ENCODE measurements at places on chromosomes 16 and 17.

GRCh38 chr17:6677158-6677831, 25.7 kb downstream of the C17orf100 start:
- DNase-seq = no peak

GRCh38 chr17:38883592-38884526, 14.0 kb downstream of the LASP1 start:
- no peak for DNase-seq

- no peak for DNase-seq
Measured at GRCh38 chr16:88068476-88069396, 117.5 kb downstream of the BANP start.

GRCh38 chr16:70576431-70577255, 53.0 kb downstream of the SF3B3 start:
- DNase-seq = no peak

GRCh38 chr17:45223539-45224528, 2.1 kb downstream of the FMNL1 start:
- no peak for DNase-seq

GRCh38 chr16:14576069-14576468, 54.0 kb downstream of the PARN start:
- no peak for DNase-seq

DNA sequence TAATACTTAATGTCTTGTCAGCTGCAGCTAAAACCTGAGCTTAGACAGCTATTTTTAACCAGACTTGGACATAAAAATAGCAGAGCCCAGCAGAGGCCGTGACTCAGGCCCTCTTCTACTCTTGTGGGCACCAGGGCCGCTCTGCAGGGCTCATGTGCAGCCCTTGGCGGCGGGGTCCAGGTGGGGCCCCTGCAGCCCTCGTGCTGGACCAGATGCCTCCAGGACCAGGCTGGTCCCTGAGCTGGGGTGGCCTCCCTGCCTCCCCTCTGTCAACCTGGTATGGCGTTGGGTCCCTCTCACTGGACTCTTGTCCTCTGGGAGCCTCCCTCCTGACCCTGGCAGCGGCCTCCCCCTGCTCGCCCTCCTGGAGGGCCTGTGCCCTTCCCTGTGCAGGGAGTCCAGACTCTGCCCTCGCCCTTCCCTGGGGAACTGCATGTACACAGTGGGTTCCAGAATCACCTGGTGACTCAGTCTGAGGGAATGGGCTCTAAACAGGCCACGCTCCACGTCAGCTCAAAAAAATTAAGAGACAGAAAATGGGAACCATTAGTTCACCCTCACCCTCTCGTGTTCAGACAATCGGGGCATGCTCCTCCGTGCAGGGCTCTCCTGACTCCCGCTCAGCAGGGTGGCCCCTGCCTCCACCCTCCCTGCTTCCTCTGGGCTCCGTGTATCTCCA, 9.7 kb downstream of the CDK5R1 start:
- no peak for DNase-seq

GRCh38 chr17:38921756-38922411, 3.5 kb upstream of the LASP1NB start:
- DNase-seq = no peak

- DNase-seq = no peak
Measured at GRCh38 chr17:50184064-50184463, 17.4 kb downstream of the COL1A1 start.

DNA sequence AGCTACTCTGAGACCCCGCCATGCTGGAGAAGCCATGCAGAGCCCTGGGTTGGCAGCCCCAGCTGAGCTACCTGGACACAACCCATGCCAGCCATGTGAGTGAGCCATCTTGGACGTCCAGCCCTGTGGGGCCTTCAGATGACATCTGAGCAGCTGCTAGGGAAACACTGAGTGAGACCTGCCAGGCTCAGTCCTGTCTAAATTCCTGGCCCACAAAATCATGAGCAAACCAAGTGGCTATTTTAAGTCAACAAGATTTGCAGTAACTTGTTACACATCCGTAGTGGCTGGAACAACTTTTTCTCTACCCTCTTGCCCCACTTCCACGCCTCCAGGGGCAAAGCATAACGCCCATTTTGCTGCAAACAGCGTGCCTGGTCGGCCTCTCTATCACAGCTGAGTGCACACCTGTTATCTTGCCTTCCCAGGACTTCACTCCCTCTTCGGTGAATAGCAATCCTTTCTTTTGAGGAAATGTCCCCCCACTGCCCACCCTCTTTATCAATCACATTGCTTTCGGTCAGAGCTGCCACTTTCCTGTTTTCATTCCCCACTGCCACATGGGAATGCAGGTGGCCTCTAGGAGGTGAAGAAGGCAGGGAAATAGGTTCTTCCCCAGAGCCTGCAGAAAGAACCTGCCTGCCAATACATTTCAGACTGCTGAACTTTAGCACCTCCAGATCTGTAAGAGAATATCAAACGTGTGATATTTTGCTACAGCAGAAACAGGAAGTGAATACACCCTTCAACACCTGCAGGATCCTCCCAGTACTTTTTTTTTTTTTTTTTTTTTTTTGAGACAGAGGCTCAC, 7.4 kb upstream of the SCIMP start:
- no peak for DNase-seq

- DNase-seq = no peak
Measured at GRCh38 chr16:85422196-85422631, 190.9 kb upstream of the GSE1 start.

- DNase-seq = no peak
Measured at GRCh38 chr17:78908426-78908825, 5.4 kb upstream of the CEP295NL start.

Measured in left renal cortex interstitium (tissue), 4 donors.